Stimulated activated CD4-positive, alpha-beta T cell treated with anti-CD3 and anti-CD28 coated beads, Interleukin-15, amount 100 ng/mL, for 24 hours (primary cell): ENCODE measurements at places on chromosomes 2 and 18.

DNA sequence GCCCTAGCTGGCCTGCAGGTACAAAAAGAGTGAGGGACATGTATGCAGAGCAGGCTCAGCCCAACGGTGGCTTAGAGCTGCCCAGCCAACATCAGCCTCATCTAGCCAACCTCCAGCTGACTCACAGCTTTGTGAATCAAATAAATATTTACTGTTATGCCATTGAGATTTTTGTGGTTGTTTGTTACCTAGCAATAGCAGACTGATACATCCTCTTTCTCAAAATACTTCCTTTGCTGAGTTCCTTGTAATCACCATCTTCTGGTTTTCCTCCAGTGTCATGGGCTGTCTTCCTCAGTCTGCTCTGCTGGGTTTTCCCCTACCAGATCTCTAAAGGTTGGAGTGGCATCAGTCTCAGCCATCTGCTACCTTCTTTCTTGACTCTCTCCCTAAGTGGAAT is 126.6 kb upstream of the SLC1A4 start:
- DNase-seq: no peak

DNA sequence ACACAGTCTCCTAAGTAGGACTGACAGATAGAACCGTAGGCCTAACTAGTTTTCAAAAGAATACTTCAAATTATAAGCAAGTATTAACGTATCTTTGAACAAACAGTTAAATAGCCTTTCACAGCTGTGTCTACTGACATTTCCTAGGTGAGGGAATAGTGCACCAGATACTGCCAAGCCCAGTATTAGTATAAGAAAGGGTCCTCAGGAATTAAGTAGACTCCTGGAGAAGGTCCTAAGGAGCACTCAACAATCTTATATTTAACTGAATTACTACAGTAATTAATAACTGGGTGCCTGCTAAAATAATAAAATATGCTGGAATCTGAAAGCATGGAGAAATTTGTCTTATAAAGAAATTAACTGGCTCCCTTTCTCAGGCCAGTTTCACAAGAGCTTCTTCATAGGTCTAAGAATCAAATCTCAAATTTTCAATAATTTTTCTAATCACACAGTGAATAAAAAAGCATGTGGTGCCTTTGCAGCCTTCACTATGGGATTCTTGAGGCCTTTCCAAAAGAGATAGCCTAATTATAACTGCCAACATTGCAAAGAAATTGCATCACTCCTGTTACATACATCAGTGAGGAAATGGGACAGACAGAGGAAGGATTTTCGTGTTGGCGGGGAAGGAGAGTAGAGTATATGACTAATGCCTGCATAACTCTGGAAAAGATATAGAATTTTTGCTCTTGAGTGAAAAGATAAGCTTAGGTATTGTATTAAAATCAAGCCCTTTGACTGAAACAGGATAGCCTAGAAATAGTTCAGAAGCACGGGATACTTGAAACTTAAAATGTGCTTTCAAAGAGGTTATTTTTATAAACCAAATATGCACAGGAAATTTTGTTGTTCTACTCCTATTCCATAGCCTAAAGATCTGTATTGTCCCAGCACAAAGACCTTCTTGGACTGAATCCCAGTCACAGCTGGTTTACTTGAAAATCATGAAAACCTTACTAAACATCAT is 228.6 kb upstream of the STK17B start:
- DNase-seq: no peak

DNA sequence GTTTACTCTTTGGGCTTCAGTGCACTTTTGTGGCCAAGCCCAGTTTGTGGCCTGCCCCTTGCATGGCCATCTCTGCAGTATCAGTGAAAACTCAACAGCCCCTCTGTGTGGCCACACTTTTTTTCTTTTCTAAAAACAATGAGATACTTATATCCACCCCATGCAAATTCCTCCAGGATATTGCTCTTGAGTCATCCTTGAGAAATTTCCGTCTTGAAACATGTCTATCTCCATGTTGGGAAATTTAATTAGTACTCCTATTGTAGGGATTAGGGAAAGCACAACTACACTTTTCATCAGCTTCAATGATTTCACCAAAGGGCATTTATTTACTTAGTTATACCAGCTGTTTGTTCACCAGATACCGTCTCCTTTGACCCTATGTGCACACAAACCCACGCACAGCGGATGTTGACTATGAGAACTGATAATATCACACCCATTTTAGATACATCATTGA is 993.1 kb downstream of the TSN start:
- no peak for DNase-seq

GRCh38 chr2:72431737-72432136 is 284.1 kb upstream of the CYP26B1 start:
- no peak for DNase-seq

DNA sequence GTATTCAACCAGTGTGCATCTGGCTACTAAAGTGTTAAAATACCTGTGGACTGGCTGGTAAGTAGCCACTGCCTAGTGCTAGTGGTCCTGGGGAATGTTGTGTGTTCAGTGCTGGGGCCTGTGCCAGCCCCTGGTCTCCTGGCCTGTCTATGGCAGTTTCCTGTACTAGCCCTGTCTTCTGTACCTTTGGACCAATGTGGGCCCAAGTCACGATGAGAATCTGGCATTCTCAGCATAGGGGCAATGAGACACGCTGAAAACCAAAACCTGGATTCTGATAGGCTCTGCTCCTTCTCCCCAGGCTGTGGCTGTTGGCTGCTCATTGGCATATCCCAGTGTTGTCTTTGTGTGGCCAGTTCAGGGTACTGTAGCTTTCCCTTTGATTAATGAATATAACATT is 170.4 kb downstream of the PTPRM start:
- DNase-seq: no peak

- DNase-seq: no peak
These were observed 1178.5 kb upstream of the ACVR2A start for GRCh38 chr2:146666340-146666739.

- DNase-seq: no peak
These were observed 70.2 kb upstream of the GALNT3 start for GRCh38 chr2:165864296-165864695.

- no peak for DNase-seq
These were observed 387.3 kb downstream of the CLIP4 start for GRCh38 chr2:29502460-29502911.

GRCh38 chr2:239436669-239437335 is 36.0 kb upstream of the HDAC4 start:
- no peak for DNase-seq

DNA sequence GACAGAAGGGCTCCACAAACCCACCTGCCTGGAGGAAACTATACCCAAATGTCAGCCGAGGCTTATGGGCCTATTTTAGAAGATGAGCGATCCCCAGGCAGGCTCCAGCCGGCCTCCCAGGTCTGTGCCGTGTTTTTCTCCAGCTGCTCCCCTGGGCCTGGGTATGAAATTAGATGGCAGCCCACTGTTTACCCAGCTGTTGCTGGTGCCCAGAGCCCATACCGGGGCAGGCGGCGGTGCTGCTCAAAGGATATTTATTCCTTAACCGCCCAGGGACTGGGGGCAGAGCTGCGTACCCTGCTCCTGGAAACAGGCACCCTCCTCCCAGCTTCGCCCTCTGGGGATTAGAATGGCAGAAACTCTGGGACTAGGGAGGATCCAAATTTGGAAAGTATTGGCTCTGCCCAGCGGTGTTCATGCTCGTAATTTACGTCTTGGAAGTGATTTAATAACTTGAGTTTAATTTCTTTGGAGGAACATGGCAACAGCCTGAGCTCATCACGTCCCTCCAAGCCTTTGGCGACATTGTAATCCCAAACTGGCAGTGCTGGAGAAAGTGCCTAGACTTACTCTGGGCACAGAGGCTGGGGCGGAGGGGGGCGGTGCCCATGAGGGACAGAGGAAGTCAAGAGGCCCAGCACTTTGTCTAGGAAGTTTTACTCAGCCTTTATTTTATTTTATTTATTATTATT is 199.2 kb downstream of the KLHL29 start:
- no peak for DNase-seq

DNA sequence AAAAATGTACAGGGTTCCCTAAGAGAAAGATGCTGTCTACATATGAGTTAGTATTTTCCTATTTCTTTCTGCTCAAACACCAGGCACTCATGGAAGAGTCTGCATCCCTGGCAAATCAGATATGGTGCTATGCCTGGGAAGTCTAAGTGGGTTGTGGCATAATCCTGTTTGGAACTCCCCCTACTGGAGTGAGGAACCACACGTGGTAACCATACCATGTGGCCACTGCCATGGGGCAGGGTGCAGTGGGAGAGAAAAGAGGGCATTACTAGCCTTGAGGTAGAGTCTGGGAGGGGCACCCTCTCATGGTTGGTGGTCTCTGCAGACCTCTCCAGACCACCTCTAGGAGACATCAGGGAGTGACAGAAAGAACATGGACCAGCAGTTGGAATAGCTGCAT is 257.9 kb upstream of the ATP5MC3 start:
- no peak for DNase-seq

- no peak for DNase-seq
These were observed 54.2 kb downstream of the INPP4A start for GRCh38 chr2:98498703-98499440.

DNA sequence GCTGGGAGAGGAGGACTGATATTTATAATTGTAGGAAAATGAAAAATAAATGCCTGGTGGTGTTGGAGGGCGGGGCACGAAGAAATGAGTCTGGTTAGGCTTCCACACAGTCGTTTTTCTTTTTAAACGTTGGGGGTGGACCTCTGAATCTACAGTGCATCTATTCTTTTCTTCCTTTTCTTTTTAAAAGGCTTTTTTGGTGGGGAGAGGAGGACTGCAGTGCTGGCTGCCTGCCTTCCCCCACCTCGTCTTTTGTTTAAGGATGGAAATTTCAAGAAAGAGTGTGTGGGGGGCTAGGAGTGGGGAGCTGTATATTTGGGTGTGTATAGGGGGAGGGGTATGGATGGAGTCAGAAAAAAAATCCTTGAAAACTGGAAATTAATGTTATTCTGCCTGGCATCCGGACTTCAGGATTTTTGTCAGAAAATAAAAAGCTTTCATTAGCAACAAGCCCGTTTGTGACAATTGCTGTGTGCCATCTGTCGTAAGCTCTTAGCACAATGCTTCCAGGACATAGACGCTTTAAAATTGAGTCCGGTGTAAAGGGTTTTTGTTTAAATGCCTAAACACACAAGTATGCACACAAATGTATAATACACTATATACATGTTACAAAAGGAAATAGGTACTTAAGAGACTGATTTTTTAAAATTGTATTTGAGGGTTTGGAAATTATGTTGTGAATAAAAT is 1.1 kb downstream of the MAP2 start:
- no peak for DNase-seq

- no peak for DNase-seq
These were observed 19.3 kb upstream of the CD302 start for GRCh38 chr2:159817283-159817682.

DNA sequence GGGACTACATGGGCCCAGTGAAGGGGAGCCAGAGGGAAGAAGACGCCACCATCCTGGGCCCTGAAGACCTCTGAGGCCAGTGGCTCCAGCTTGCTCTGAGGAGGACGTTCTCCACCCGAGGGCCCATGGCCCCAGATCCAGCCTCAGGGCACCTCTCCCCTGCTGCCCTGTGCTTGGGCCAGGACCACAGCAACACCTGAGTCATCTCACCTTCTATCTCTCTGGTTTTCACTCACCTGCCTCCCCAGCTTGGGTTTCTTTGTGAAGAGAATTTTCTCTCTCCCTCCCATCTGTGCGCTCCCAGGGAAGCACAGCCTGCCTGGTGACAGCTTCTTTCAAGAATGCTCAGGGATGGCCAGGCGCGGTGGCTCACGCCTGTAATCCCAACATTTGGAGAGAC is 19.8 kb downstream of the ZFP36L2 start:
- DNase-seq: no peak

DNA sequence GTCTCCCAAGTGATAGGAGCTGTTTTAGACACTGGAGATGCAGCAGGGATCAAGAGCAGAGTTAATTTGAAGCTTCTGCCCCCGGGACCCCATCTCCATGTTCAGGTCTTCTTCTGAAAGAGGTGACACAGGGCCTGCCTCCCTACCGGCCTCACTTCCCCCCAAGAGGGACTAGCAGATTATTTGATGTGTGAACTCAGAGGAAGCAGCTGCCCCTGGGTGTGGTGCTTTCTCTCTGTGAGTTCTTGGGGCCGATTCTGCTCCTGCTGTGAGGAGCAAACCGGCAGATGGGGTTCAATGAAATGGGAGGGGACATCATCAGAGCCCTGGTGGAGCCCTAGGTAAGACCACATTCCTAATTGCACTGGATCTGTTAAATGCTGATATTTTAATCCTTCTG is 193.4 kb downstream of the FBXO15 start:
- DNase-seq: no peak
